ENCODE measurements at places on chromosomes 12 and 14.

DNA sequence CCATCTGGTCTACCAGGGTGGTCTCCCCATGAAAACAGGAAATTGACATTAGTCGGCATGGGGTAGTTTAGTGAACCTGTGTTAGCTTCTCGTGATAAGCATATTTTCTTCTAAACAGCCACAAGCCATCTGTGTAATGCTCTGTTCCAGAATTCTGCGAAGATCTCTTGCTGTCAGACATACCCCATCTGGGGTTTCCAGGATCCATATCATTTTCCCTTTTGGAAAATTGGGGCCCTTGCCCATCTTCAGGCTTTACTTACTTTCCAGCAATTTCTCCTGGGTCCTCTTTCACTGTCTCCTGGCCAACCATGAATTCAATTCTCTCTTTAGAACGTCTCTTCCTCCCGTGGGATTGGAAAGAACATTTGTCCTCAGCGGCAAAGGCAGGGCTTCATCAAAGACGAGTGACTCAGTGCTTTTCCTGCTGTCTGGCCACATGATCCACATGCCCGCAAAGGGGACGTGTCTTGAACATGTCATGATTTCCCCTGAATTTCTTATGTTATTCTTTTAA is 21.4 kb upstream of the NCOR2 start:
- DNase-seq = peak; percentile 21

DNA sequence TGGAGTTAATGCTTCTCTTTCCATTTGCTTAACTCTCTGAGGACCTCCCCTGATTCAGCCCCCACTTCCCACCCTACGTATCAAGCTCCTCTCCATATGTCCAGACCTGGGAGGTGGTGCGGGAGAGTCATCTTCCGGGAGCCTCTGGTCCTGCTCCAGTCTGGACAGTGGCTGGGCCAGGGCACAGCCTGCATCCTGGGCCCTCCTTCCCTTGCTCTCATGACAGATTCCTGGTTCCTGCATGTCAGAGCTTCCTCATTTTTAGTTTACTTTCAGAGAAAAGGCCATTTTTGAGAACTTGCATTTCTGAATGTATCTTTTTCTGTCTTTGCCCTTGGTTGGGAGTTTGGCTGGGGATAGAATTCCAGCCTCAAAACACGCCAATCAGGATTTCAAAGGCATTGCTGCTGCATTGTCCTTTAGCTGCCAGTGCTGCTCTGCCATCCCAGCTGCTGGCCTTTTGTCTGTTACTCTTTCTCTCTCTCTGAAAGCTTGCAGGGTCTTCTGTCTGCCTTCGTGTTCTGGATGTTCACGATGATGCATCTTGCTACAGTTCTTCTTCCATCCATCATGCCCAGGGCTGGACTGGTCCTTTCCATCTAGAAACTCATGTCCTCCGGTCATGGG is 54.7 kb downstream of the SLC6A12 start:
- no peak for DNase-seq

GRCh38 chr12:42539696-42540095 is 49.9 kb downstream of the PRICKLE1 start:
- DNase-seq = no peak

- DNase-seq = no peak
These were observed 52.1 kb downstream of the SLC15A4 start for GRCh38 chr12:128771681-128772080.

DNA sequence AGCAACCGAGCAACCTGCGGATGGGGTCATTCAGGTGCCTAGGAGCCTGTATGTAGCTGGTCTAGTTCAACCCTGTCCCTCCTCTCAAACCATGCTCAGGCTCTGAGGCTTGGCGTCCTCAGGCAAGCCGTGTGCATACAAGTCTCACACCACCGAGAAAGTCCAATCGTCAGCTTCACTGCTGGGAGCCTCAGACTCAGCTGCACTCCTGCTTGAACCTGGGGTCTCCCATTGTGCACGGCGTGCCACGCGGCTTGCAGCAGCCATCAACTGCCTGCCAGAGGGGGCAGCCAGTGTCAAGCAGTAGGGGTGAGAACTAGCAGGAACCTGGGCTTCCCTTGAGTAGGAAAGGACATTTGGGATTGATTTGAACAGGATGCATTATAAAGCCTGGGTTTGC is 1064.6 kb downstream of the BCL11B start:
- DNase-seq = no peak

- DNase-seq = no peak
These were observed 251.4 kb upstream of the ATP2B1 start for GRCh38 chr12:89960011-89960507.

GRCh38 chr14:91284146-91284790 is 39.8 kb upstream of the GPR68 start:
- DNase-seq = no peak

GRCh38 chr14:23062002-23062401 is 4.7 kb upstream of the CDH24 start:
- no peak for DNase-seq

DNA sequence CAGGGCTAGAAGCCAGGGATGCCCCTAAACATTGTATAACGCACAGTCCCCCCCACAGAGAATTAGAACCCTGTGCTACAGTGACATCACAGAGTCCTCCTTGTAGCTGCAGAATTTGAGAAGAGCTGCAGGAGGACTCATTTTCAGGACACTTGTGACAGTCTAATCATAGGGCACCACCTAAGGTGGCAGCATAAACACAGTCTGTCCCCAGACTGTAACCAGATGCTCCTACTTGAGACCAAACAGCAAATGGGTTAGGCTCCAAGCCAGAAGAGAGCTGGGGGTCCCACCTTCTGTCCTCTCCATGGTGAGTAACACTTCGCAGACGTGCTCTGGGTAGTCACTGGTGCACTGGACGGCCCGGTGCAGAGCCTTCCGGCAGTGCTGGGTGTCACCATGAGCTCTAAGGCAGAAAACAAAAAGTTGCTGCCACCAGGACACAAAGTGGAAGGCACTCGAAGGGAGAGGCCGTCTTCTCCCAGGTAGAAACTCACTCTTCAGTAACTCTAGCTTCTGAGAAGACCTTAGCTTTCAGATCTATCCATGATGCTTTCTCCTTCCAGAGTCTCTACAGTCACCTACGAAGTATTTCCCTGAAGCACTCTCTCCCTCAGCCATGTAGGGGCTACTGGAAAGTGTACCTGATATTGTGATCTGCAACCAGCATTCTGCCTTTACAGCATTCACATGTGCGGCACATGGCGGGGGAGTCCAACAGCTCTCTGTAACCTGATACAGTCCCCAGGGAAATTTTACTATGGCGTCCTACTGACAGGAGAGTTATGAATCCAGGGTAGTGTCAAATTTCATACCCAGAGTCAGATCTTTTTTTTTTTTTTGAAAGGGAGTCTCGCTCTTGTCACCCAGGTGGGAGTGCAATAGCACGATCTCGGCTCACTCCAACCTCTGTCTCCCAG is 17.1 kb downstream of the FICD start:
- no peak for DNase-seq

Measured in stimulated activated CD4-positive, alpha-beta T cell treated with anti-CD3 and anti-CD28 coated beads, Interleukin-1b, Interleukin-23, amount 100 ng/mL, for 4 hours (primary cell).